PC-9 (cell line): ENCODE measurements at places on chromosomes 4 and X.

DNA sequence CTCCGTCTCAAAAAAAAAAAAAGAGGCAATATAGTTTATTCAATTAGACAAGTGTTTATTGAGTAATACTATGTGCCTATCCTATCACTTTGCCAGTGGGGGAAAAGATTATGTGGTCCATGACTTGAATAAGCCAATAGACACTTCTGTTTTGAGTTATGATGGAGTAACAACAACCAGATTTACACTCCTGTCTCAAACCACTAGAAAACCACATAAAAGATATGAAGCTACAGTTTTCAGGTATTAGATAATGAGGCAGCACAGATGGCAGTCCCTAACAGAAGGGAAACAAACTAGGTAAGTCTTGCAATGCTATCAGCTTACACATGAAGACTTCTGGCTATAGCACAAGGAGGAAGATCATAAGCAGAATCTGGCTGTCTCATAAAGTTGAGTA is 22.5 kb downstream of the NFXL1 start:
- no peak for DNase-seq
- peaks cover 59% of the 10 kb centered on the region for H3K36me3 ChIP-seq
- H3K4me1 ChIP-seq, result no peaks in the 10 kb centered on the region
- H3K27me3 ChIP-seq, result no peaks in the 10 kb centered on the region
- H3K4me3 ChIP-seq, result no peak overlapping the region
- H3K27ac ChIP-seq, result no peak overlapping the region

DNA sequence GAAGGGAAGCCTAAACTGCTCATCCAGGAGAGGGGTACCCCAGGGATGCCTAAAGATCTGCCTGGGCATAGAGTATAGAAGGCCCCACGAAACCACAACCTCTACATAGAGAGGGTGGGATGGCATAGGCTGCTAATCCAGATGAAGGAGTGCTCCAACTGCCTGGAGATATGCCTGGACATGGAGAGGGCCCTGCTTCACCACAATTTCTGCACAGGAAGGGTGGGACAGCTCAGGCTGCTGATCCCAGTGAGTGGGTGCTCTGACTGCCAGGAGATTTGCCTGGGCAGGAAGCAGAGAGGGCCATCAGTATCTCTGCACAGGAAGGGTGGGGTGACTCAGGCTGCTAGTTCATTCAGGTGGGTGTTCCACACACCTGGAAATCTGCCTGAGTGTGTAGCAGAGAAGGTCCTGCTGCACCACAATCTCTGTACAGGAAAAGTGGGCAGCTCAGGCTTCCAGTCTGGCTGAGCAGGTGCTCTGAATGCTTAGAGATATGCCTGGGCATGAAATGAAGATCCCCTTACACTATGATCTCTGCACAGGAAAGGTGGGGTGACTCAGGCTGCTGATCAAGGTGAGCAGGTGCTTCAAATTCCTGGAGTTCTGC is 61.1 kb downstream of the ZNF518B start:
- no peaks in the 10 kb centered on the region for H3K36me3 ChIP-seq
- no peak overlapping the region for H3K27ac ChIP-seq
- no peak overlapping the region for H3K4me3 ChIP-seq
- no peaks in the 10 kb centered on the region for H3K4me1 ChIP-seq
- no peaks in the 10 kb centered on the region for H3K27me3 ChIP-seq

- no peaks in the 10 kb centered on the region for H3K4me1 ChIP-seq
- no peak overlapping the region for H3K4me3 ChIP-seq
- no peak for DNase-seq
- H3K27ac ChIP-seq, result no peak overlapping the region
- H3K27me3 ChIP-seq, result no peaks in the 10 kb centered on the region
Measured at GRCh38 chrX:129316461-129316860, 206.8 kb downstream of the SMARCA1 start.

- DNase-seq, result no peak
- H3K27me3 ChIP-seq, result no peaks in the 10 kb centered on the region
- H3K4me1 ChIP-seq, result no peaks in the 10 kb centered on the region
- no peak overlapping the region for H3K27ac ChIP-seq
- no peak overlapping the region for H3K4me3 ChIP-seq
Measured at GRCh38 chr4:27288496-27288895, 427.9 kb downstream of the STIM2 start.

- H3K27ac ChIP-seq, result no peak overlapping the region
- no peaks in the 10 kb centered on the region for H3K4me1 ChIP-seq
- no peaks in the 10 kb centered on the region for H3K27me3 ChIP-seq
- no peak for DNase-seq
- no peaks in the 10 kb centered on the region for H3K36me3 ChIP-seq
Measured at GRCh38 chr4:3420606-3420955, 21.2 kb upstream of the HGFAC start.

GRCh38 chr4:158161551-158162354 is 11.1 kb downstream of the GASK1B start:
- peaks cover 8% of the 10 kb centered on the region for H3K4me1 ChIP-seq
- H3K27ac ChIP-seq, result peak overlapping the region; percentile 66
- no peak overlapping the region for H3K4me3 ChIP-seq
- DNase-seq, result peak; percentile 66
- H3K36me3 ChIP-seq, result no peaks in the 10 kb centered on the region

GRCh38 chr4:6123976-6124375 is 76.4 kb downstream of the JAKMIP1 start:
- no peaks in the 10 kb centered on the region for H3K36me3 ChIP-seq
- H3K4me3 ChIP-seq, result no peak overlapping the region
- H3K27me3 ChIP-seq, result peaks cover 62% of the 10 kb centered on the region
- no peak overlapping the region for H3K27ac ChIP-seq

- no peak for DNase-seq
- H3K36me3 ChIP-seq, result no peaks in the 10 kb centered on the region
- no peaks in the 10 kb centered on the region for H3K27me3 ChIP-seq
- H3K27ac ChIP-seq, result no peak overlapping the region
Measured at GRCh38 chr4:128068918-128069317, 7.8 kb downstream of the LARP1B start.

- H3K4me1 ChIP-seq, result peaks cover 28% of the 10 kb centered on the region
- H3K36me3 ChIP-seq, result no peaks in the 10 kb centered on the region
- DNase-seq, result no peak
- no peak overlapping the region for H3K27ac ChIP-seq
- no peaks in the 10 kb centered on the region for H3K27me3 ChIP-seq
Measured at GRCh38 chr4:3288571-3289094, 4.2 kb upstream of the RGS12 start.

DNA sequence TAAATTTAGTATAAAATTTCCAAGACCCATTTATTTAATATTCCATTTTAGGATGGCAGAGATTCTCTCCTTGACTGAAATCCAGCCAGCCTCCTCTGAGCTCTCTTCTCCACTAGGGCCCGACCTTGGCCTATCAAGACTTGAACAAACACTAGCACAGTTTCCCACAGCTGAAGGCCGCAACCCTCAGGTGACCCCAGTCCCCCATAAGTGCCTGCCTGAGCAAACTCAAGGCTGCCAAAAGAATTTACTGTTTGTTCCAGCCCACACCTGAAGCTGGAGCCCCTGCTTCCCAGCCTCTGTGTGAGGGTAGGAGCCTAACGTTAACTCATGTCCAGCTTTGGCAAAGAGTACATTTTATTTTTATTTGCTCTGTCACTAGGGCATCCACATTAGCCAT is 629.0 kb upstream of the ZFP42 start:
- H3K27ac ChIP-seq, result no peak overlapping the region
- H3K36me3 ChIP-seq, result no peaks in the 10 kb centered on the region
- no peaks in the 10 kb centered on the region for H3K4me1 ChIP-seq
- H3K4me3 ChIP-seq, result no peak overlapping the region
- DNase-seq, result no peak

- no peaks in the 10 kb centered on the region for H3K4me1 ChIP-seq
- H3K27ac ChIP-seq, result no peak overlapping the region
- H3K27me3 ChIP-seq, result no peaks in the 10 kb centered on the region
- DNase-seq, result no peak
- H3K4me3 ChIP-seq, result no peak overlapping the region
Measured at GRCh38 chr4:114921790-114922591, 191.4 kb downstream of the NDST4 start.

- no peak overlapping the region for H3K27ac ChIP-seq
- H3K36me3 ChIP-seq, result no peaks in the 10 kb centered on the region
- H3K4me3 ChIP-seq, result no peak overlapping the region
- no peak for DNase-seq
- H3K4me1 ChIP-seq, result no peaks in the 10 kb centered on the region
- H3K27me3 ChIP-seq, result no peaks in the 10 kb centered on the region
Measured at GRCh38 chrX:9133426-9133825, 99.5 kb upstream of the FAM9B start.

- no peaks in the 10 kb centered on the region for H3K27me3 ChIP-seq
- no peaks in the 10 kb centered on the region for H3K4me1 ChIP-seq
- DNase-seq, result no peak
- H3K4me3 ChIP-seq, result no peak overlapping the region
Measured at GRCh38 chr4:108941904-108942430, 179.1 kb upstream of the ETNPPL start.

DNA sequence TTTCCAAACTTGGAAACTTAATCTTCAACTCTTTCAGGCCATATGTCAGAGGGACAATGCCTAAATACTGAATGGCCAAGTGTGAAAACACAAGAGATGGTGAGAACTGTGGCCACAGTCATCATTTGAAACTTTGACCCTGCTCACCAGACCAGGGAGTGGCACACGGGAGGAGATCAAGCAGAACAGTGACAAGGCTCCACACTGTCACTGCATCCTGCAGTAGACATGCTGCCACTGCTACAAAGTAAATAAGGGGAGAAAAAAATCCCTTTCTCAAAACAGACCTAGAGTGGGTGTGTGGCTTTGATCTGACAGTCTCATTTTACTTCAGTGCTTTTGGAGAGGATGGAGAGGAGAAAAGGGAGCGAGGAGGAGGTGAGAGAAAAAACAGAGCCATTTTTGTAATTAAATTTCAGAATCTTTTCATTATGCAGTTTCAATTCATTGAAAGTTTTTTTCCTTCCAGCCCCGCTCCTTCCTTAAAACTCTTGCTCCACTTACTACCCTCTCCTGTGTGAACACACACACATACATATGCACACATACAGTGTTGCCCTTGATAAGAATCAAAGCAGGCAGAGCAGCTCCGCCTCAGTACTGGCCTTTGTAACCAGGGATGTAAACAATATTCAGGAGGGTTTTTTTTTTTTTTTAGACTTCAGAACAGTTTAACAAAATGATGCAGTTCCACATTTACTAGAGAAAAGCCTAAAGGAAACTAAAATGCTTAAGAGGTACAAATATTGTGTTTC is 34.4 kb downstream of the NEXMIF start:
- H3K36me3 ChIP-seq, result no peaks in the 10 kb centered on the region
- no peak overlapping the region for H3K4me3 ChIP-seq
- H3K27ac ChIP-seq, result no peak overlapping the region
- H3K4me1 ChIP-seq, result no peaks in the 10 kb centered on the region
- no peak for DNase-seq
- H3K27me3 ChIP-seq, result no peaks in the 10 kb centered on the region

GRCh38 chr4:16194214-16194613 is 32.1 kb downstream of the TAPT1 start:
- no peaks in the 10 kb centered on the region for H3K36me3 ChIP-seq
- H3K27me3 ChIP-seq, result no peaks in the 10 kb centered on the region
- no peak for DNase-seq
- H3K27ac ChIP-seq, result no peak overlapping the region

DNA sequence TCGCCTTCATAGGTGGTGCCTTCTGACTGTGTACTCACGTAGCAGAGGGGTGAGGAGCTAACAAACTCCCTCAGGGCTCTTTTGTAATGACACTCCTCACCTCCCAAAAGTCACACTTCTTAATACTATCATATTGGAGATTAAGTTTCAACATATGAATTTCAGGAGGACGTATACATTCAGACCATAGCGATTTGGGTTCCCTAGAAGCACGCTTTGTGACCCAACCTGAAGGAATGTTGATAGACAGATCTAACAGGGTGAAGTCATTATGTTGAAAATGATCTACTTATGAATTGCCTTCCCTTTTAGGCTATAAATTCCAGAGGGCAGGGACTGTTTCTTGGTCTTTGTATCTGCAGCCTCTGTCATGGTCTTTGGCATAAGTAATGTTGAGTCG is 3.2 kb upstream of the KLHL34 start:
- H3K36me3 ChIP-seq, result no peaks in the 10 kb centered on the region
- H3K4me1 ChIP-seq, result peaks cover 19% of the 10 kb centered on the region

DNA sequence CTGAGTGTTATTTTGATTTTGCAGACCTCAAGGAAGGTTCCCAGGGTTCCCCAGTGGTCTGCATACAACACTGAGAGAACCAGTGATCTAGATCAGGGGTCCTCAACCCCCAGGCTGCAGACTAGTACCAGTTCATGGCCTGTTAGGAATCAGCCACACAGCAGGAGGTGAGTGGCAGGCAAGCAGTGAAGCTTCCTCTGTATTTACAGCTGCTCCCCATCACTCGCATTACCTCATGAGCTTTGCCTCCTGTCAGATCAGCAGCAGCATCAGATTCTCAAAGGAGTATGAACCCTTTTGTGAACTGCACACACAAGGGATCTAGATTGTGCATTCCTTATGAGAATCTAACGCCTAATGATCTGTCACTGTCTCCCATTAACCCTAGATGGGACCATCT is 28.5 kb downstream of the EDNRA start:
- no peaks in the 10 kb centered on the region for H3K27me3 ChIP-seq
- H3K36me3 ChIP-seq, result no peaks in the 10 kb centered on the region
- no peak overlapping the region for H3K4me3 ChIP-seq

- no peak overlapping the region for H3K4me3 ChIP-seq
- no peak overlapping the region for H3K27ac ChIP-seq
- peak; percentile 37 for DNase-seq
Measured at GRCh38 chrX:123924186-123924585, 37.3 kb upstream of the STAG2 start.

DNA sequence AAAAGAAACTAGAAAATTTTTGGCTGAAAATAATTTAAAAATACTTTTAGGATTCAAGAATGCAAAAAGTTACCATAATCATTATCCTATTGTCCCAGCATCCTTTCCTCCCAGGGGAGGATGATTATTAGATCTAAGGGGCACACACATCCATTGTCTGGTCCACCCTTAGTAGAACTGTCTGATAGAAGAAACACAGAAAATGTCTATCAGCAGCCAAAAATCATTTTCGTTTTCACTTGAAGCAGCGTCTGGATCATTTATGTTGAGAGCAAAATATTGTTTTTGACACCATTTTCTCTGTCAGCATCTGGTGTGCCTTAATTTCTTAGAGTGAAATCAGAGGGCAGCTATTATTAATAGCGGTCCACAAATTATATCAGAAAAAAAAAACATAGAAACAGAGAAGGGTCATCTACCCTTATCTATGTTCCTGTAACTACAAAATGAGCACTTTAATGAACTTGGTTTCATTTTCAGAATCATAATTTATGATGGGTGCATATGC is 446.3 kb downstream of the TRAM1L1 start:
- H3K36me3 ChIP-seq, result no peaks in the 10 kb centered on the region
- no peak for DNase-seq
- no peaks in the 10 kb centered on the region for H3K27me3 ChIP-seq
- H3K4me1 ChIP-seq, result no peaks in the 10 kb centered on the region
- no peak overlapping the region for H3K4me3 ChIP-seq
- no peak overlapping the region for H3K27ac ChIP-seq

DNA sequence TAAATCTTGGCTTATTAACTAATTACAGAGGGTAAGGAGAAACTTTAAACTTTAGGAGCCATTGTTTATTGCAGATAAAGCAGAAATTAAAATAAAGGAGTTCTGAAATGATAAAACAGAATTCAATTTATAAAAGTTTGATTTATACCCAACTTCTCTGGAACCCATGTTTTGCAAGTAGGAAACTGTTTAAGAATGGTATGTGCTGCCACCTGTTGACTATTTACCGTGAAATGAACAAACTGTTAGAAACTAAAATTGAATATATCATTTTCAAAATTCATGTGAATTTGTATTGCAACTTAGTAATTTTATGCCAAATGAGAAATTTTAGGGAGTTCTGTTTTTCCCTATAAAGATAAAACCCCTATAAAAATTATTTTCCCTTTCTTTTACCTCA is 11.0 kb upstream of the TBC1D8B start:
- no peaks in the 10 kb centered on the region for H3K36me3 ChIP-seq
- H3K27me3 ChIP-seq, result no peaks in the 10 kb centered on the region
- H3K4me1 ChIP-seq, result no peaks in the 10 kb centered on the region
- no peak for DNase-seq
- no peak overlapping the region for H3K27ac ChIP-seq
- no peak overlapping the region for H3K4me3 ChIP-seq
